ENCODE measurements at places on chromosomes 11 and 22.

DNA sequence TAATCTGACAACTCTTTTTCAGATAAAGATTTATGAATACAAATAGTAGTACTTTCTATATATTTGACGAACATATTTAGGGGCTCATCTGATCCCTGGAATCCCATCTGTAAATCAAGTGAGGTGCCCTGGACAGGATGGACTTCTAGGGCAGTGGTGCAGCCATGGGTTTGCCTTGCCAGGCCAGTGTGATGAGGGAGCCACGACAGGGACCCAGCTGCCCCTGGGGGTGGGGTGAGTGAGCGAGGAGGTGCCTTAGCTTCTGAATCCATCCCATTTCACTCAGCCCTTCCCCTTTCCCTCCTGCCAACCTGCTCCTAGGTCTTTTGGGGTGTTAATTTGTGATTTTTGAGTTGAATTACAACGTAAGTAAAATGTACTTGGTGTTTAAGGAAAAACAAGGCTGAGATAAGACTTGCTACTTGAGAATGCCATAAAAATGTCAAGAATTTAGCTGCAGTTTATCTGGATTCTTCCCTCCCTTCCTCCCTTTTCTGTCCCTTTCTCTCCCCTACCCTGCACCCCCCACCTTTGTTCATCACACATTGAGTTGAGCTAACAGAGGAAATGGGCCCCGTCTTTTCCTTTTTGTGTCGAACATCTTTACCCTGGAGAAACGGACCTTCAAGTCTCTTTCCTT is 60.8 kb downstream of the PPFIBP2 start:
- peak; percentile 31 for DNase-seq

- DNase-seq, result peak; percentile 49
Observed at GRCh38 chr11:61955422-61956135, 5.4 kb downstream of the BEST1 start.

DNA sequence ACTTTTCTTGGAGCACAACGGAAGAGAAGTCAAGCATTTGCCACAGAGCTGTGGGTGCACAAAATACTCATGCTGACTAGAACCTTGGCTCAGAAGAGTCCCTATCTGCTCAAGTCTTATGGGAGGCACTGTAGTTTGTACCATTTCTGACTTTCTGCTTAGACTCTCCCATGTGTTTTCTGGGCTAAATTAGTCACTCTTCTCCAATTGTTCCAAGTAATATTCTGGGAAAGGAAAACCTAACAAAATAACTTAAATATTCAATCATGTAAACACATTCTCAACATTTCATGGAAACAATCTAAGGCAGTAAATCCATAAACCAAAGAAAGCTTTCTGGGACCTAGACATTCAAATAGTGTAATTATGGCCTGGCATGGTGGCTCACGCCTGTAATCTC is 220.7 kb downstream of the SWAP70 start:
- no peak for DNase-seq

DNA sequence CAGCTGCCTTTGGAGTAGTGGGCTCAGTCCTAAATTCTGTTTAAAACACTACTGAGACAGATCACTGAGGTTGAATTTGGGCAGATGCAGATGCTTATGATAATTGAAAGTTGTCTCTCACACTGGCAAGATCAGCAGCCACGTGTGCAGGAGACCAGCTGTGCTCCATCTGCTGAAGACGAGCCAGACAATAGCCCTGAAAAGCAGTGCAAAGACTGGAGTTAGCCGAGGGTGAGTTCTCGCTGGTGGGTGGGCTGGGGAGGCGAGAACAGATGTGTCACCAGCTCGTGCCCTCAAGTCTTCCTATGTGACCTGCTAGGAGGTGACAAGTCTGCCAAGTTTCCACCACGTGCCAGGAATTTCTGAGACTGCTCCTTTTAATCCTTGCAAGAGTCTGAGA is 661.3 kb upstream of the B3GAT1 start:
- DNase-seq, result no peak

DNA sequence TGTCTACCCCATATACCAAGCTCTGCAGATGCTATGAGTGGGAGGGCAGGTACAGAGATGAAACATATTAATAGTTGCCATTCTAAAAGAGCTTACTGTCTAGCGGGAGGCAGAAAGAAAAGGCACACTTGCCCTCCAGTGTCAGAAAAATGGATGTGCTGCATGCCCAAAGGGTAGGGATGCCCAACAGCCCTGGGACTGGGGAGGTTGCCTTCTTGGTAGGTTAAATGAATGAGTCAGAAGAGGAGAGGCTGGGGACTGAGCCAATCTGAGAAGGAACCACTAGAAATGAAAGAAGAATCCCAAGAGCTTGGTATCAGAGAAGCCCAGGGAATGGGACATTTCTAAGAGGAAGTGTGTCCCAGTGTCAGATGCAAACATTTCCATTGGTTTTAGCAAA is 1.2 kb downstream of the BIRC3 start:
- no peak for DNase-seq

DNA sequence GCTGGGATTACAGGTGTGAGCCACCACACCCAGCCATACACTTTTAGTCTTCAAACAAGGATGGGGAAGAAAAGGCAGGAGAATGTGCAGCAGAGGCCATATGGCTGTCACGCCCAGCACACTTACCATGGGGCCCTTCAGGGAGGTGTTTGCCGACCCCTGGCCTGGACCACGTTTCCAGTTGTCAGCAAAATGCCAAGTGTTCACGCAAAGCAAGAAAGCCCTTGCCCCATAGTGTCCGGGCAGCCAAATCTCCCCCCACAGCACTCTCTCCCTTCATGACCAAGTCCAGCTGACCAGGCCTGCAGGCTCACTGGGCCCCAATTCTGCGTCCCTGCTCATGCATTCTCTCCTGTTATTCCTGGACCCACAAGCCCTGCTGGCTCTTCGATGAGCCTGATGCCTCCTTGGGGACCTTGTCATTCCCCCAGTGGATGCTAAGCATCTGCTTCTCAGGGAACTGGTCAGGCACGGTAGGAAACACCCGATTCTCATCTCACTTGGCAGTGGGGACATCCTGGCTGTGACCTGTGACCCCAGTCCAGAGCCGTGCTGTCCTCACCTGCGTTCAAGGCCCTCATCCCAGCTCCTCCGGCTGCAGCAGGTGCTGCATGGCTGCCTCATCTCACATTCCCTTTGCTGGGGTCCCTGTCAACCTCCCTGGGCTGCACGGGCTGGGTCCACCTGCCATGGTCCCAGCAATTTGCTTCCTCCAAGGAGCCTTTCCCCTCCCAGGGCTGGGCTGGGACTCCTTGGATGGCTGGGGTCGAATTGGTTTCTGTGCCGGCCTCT is 96.4 kb downstream of the CTTN start:
- DNase-seq, result peak; percentile 8

DNA sequence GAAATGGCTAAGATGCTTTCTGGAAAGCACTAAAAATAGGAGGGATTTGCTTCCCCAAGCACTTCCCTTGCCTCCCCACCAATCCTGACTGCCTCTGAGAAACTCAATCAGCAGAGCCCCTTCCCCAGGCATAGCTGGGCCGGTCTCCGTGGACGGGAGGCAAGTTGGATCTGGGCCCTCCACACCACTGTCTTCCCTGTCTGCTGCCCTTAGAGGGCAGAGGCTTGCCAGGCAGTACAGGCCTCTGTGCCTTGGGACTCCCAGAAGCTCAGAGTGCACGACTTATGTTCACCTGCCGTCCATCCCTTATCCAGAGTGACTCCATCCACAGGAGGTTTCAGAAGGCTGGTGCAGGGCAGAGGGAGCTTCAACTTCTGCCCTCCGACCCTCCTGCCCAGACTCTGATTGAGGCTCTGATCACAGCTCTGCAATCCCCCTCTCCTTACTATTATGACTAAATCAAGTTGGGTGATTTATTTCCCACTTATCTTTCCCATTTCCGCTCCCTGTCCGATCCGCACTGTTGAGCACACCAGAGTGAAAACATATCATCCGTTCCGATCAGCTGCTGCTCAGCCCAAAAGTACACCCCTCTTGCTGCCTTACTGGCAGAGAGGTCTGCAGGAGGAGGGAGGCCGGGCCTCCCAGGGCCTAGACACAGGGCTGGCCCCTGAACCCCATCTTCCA is 71.8 kb downstream of the DSCAML1 start:
- no peak for DNase-seq

- DNase-seq, result no peak
Observed at GRCh38 chr11:37088573-37088910, 490.5 kb upstream of the RAG2 start.

DNA sequence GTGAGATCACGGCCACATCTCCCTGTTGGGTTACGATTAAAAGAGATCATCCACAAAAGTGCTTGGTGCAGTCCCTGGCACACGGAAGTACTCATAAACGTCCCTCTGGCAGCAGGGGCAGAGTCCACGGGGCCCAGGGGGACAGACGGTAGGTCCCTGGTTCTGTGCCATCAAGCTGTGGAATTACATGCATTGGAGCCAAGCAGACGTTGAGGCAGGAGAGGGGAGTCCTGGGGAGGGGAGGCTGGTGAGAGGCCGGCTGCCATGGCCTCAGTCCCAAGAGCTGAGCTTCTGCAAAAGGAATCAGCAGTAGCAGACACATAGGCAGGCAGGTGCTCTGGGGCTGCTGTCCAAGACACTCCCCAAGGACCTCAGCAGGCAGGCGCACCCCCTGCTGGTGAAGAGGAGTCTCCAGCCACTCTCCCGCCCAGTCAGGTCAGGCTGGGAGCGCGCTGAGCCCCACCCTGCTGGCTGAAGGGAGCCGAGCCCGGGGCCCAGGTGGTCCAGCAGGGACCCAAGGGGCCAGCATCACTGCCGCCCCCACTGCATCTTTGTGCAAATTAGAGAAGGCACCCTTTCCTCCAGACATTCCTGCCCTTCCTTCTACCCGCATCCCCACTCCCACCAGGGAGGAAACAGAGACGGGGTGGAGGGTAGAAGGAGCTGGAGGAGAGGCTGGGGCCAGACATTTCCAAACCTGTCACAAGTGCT is 7.6 kb upstream of the KCTD17 start:
- peak; percentile 91 for DNase-seq

DNA sequence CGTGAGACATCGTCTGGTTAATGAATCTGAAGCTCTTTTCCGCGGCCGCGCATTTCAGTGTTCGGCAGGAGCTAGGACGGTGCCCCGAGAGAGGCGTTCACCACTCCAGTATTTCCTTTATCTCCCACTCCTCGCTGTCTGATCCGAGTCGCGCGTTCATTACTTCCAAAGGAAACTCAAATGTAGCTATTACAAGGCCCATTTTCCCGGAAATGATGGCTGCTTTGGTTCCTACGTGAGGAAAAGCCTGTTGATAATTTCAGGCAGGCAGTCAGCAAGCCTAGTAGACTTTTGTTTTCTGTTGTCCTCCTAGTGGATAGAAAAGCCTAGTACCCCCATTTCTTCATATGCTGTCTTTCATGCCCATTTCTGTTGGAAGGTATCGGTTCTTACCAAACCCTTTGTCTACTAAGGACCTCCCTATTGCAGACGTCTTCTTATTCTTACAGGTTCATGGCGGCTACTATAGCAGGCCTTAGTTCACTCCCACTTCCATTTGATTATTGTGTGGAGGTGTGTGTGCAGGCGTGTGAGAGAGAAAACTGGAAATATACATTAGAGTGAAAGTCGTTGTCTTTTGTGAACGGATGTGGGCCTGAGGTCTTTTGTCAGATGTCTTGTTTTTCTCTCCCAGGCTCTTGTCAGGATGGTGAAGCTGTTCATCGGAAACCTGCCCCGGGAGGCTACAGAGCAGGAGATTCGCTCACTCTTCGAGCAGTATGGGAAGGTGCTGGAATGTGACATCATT is 737 bp downstream of the RBM4 start:
- DNase-seq, result no peak

DNA sequence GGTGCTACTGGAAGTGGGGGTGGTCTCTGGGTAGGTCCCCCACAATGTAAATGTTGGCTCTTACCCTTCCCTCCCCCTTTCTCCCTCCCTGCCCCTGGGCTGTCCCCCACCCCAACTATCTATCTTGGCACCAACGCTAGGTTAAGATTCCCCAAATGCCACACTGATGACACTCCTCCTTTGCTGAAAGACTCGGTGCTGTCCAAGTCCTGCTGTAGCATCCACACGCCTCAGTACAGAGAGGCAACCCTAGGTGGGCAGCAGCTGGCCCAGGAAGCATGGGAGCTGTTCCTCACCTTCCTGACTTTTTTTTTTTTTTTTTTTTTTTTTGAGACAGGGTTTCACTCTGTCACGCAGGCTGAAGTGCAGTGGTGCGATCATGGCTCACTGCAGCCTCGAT is 3.4 kb upstream of the KCTD17 start:
- no peak for DNase-seq

- DNase-seq, result no peak
Observed at GRCh38 chr11:115625502-115625901, 121.3 kb upstream of the CADM1 start.

DNA sequence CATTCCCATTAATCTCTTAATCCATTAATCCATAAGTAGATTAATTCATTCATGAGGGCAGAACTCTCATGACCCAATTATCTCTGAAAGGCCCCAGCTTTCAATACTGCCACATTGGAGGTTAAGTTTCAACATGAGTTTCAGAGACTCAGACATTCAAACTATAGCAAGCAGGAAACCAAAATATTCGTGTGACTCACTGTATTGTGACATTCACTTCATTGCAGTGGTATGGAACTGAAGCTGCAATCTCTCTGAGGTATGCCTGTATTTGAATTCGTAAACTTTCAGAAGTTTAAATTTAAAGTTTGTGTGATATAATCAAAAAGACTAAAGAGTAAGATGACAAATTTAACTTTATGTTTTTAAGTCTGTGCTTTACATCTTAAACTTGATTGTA is 2.9 kb upstream of the OR52J3 start:
- no peak for DNase-seq

Measured in right lobe of liver (tissue), 6 donors.